Kidney epithelial cell (primary cell): ENCODE measurements at places on chromosomes 3 and 15. TPM values are rescaled to one million over a fixed set of nuclear protein-coding genes. Genes with fewer than 3 reads are reported as not detected.

Gene FBXW12
- total RNA-seq, result 0.46 TPM in 1 of 2 replicates, not detected in the other

Gene CCDC191
- 2.0 and 3.4 TPM in 2 replicates for total RNA-seq

Gene WNT5A
- total RNA-seq, result 10.7 and 16.4 TPM in 2 replicates

GRCh38 chr3:183488343-183488742 is 59.9 kb upstream of the MCF2L2 start:
- no peak for DNase-seq

DNA sequence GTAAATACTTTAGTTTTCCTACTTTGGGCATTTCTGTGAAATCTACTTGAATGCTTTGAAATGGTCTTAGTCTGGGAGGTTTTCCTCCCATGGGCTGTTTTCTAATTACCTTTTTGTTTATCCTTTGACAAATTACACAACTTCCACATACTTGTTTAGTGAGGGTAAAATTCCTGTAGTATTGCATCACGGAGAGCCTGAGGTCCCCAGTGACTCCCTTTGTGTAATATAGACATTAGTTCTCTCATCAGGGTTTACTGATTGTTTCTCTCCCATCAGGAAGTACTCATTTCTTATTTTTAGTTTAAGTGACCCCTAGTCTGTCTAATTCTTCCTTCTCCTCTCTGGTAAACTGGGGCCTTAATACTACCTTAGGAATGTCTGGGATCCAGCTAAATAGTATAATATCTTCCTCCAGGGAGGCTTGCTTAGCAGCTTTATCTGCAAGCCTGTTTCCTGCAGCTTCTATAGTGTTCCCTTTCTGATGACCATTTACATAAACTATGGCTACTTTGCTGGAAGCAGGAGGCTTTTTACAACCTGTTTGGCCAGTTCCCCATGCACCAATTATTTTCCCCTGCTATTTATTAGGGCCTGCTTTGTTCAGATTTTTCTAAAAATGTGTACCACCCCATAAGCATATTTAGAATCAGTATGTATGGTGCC is 87.2 kb upstream of the XCR1 start:
- DNase-seq, result peak; percentile 63

DNA sequence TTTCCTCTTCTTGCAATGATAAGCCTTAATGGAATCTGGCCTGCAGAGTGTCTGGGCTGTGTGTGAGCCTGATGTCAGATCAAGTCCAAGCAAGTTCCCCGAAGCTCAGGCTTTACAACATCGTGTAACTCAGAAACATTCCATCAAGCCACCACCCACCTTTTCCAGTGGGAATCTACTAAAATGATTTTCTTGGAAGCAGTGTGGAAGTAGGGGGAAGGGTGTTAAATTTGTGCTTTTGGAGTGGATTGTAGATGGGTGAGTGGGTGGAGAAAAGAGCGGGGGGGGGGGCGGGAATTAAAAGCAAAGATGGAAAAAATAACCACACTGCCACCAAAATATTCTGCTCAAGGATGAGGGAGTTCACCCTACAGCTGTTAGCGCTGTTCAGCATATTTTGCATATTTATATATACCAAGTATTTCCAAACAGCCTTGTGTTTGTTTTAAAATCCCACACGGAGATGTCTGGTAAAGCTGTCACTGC is 53.6 kb downstream of the VGLL3 start:
- DNase-seq, result no peak

DNA sequence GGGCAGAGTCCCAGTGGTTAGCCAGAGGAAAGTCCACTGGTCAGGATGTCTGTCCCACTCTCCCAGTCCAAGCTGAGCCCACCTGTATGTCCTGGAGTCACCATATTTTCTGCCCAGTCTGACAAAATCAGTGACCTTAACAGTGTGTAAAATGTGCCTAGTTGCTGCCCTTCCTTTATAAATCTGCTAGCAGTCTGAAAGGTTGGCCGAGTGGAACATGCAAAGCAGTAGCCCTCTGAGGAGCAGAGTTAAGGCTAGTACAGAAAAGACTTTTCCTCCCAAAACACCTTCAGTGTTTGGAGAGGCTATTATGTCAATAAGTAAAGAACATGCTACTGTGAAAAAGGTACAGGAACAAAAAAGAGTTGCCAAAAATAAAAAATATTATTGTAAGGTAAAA is 15.3 kb downstream of the TTC21A start:
- DNase-seq, result no peak

DNA sequence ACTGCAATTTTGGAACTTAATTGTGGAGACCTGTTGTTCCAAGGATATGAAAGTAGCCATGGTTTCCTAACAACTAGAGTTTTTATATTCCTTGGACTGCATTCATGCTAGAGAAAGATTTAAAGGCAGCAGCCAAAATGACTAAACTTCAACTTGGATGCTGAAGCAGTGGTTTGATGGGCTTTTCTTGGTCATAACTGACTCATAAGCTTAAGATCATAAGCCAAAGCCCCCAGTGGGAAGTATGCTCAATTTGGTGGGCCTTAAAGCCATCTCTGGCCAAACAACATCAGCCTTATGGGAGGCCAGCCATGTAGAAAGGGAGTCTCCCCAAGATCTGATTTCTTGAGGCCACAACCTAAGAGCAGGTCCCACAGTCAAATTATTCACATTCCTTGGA is 80.2 kb downstream of the ZNF280D start:
- no peak for DNase-seq

DNA sequence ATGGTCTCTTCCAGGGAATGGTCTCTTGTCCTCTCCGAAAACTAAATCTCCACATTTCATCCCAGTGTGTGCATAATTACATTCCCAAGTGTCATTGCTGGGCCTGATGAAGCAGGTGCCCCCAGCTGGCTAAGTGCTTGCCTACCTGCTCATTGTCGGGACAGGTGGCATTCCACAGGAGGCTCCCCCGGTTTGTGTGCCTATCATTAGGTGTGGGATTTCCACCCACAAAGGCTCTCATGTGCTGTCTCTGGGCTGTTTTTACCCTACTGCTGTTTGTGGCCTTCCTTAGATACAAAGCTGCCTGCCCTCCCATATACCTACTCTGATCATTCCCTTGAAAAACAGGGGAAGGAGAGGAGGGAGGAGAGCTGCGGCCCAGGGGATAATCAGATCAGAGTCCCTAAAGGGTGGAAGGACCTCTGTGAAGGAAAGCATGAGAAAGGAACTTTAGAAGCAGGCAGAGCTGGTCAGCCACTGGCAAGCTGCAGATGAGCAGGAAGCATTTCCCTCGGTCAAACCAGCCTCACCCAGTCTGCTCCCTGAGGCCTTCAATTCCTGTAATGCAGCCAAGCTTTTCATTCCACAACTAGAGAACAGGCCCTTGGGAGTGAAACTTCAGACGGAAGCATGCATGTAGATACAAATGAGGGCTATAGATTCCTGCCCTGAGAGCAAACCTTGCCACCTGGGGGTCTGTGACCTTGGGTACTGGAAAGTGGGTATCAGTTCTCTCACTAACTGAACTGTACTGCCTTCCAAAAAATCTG is 60.7 kb upstream of the HEG1 start:
- peak; percentile 62 for DNase-seq

GRCh38 chr15:75354454-75354853 is 7.6 kb downstream of the NEIL1 start:
- no peak for DNase-seq

- DNase-seq, result no peak
These were observed 483.2 kb upstream of the SGO1 start for GRCh38 chr3:20669184-20669583.

GRCh38 chr3:193761969-193762368 is 169.0 kb downstream of the OPA1 start:
- DNase-seq, result no peak

- DNase-seq, result no peak
These were observed 138.9 kb upstream of the SGO1 start for GRCh38 chr3:20324664-20325478.

DNA sequence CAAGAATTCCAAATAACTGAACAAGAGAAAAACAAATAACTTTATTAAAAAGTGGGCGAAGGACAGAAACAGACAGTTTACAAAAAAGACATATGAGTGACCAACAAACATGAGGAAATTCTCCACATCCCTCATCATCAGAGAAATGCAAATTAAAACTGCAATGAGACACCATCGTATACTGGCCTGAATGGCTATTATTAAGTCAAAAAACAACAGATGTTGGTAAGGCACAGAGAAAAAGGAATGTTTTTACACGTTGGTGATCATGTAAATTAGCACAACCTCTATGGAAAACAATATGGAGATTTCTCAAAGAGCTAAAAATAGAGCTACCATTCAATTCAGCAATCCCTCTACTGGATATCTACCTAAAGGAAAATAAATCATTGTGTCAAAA is 1260.4 kb upstream of the ALCAM start:
- DNase-seq, result no peak
